ENCODE measurements at places on chromosomes 7 and 10. TPM values are rescaled to one million over a fixed set of nuclear protein-coding genes. Genes with fewer than 3 reads are reported as not detected.

The NUDT1 gene
- 77.4 TPM for total RNA-seq

The RINT1 gene
- total RNA-seq = 22.0 TPM

The MACC1 gene
- total RNA-seq = 0.22 TPM

The ZNF727 gene
- total RNA-seq = 0.46 TPM

The OR2A1 gene
- 0.06 TPM for total RNA-seq

The ACTR3C gene
- total RNA-seq = 6.1 TPM

The TWIST1 gene
- 0.12 TPM for total RNA-seq

The AGMO gene
- not detected for total RNA-seq

The GNAT3 gene
- not detected for total RNA-seq

The PROSER2 gene
- total RNA-seq = 0.27 TPM

The SEMA4G gene
- 1.1 TPM for total RNA-seq

The TMEM140 gene
- 27.7 TPM for total RNA-seq

The TMEM72 gene
- not detected for total RNA-seq

The TMEM196 gene
- total RNA-seq = not detected

The TMEM229A gene
- total RNA-seq = not detected

The ADO gene
- total RNA-seq = 18.2 TPM

The GRM3 gene
- not detected for total RNA-seq

The HIF1AN gene
- 59.3 TPM for total RNA-seq

The HABP2 gene
- not detected for total RNA-seq

The TMEM213 gene
- not detected for total RNA-seq

The MRLN gene
- not detected for total RNA-seq

The MSS51 gene
- total RNA-seq = 3.4 TPM

The EVX1 gene
- not detected for total RNA-seq

The HOXA2 gene
- total RNA-seq = not detected

The CFAP46 gene
- total RNA-seq = not detected

Data from activated CD4-positive, alpha-beta T cell treated with anti-CD3 and anti-CD28 coated beads, Interleukin-2, amount 10 ng/mL, durations not matched to agents 7 days and 5 days (primary cell).